ENCODE measurements at places on chromosomes 7 and 10. TPM values are rescaled to one million over a fixed set of nuclear protein-coding genes. Genes with fewer than 3 reads are reported as not detected.

The MYO3A gene
- total RNA-seq: not detected

The GOLGA7B gene
- 5.5 TPM for total RNA-seq

The ERVW-1 gene
- 0.16 TPM for total RNA-seq

The ZNF22 gene
- 47.0 TPM for total RNA-seq

The PVRIG gene
- 81.5 TPM for total RNA-seq

The CLRN3 gene
- not detected for total RNA-seq

DNA sequence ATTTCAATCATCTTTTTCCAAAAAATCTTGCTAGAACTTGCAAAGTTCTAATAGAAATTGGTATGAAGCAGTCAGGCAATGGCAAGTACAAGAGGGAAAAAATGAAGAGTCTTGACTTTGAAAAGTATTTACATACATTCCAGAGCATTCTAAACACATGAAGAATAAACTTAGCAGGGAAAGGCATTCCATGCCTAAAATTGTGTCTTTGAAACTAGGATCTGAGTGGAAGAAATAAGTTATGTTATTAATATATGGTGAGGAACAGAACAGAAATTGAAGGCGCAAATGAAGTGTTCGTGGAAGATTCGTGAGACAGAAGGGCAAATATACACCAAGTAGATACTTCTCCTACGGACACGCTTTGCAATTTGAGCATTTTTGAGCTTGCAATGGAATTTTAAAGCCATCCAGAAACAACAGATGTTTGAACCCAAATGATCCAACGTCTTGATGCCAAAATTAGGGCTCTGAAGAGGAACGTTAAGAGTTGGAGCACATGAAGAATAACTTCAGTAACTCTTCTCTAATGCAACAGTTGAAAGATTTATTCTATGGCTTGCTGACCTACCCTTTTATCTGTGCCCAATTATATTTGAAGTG, 40.6 kb upstream of the SEPTIN7 start:
- H3K36me3 ChIP-seq: no peaks in the 10 kb centered on the region
- H3K27ac ChIP-seq: no peak overlapping the region
- no peak overlapping the region for H3K4me3 ChIP-seq
- no peaks in the 10 kb centered on the region for H3K27me3 ChIP-seq
- DNase-seq: no peak

- no peak overlapping the region for H3K27ac ChIP-seq
- H3K4me1 ChIP-seq: no peaks in the 10 kb centered on the region
- H3K4me3 ChIP-seq: no peak overlapping the region
Observed at GRCh38 chr7:46290374-46291049, 369.4 kb upstream of the IGFBP3 start.

DNA sequence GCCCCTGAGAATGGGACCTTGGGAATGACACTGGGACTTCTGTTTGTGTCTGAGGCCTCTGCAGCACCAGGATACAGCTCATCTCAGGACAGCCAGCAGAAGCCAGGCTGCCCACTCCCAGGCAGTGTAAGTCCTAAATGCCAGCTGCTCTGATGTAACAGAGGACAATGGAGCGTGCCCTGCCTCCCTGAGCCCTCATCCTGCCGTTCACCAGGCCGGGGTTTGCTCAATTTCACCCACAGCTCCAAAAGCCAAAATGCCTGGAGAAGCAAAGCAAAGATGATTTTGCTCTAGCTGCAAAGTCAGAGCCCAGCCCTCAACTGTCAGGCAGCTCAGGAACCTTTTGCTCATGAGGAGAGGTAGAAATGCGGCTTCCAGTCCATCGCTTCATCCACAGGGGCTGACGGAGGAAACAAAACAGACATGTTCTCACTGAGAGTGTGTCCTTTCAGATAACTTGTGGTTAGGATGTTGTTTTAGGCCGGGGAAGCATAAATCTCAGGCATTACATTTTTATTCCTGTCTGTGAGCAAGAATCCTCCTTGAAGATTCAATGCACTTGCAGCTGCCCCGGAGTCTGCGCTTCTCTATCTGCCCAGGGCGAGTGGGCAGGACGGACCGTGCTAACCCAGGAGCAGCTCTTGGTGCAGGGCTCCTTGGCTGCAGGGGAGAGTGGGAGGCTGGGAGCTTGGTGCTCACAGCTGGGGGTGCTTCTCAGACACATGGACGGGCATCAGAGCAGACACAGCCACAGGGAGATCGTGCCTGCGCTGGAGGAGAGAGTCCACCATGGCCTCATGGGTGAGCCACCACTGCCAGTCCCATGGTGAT, 83.2 kb upstream of the CHST15 start:
- peaks cover 4% of the 10 kb centered on the region for H3K27me3 ChIP-seq
- H3K4me1 ChIP-seq: peaks cover 10% of the 10 kb centered on the region

GRCh38 chr10:117001144-117001543, 3.8 kb downstream of the SHTN1 start:
- no peak overlapping the region for H3K27ac ChIP-seq
- no peak overlapping the region for H3K4me3 ChIP-seq
- H3K36me3 ChIP-seq: no peaks in the 10 kb centered on the region
- no peak for DNase-seq

GRCh38 chr10:103456074-103456660, 2.5 kb downstream of the CALHM1 start:
- H3K4me3 ChIP-seq: no peak overlapping the region
- H3K27me3 ChIP-seq: no peaks in the 10 kb centered on the region
- no peak overlapping the region for H3K27ac ChIP-seq
- no peaks in the 10 kb centered on the region for H3K36me3 ChIP-seq
- DNase-seq: no peak
- peaks cover 25% of the 10 kb centered on the region for H3K4me1 ChIP-seq

DNA sequence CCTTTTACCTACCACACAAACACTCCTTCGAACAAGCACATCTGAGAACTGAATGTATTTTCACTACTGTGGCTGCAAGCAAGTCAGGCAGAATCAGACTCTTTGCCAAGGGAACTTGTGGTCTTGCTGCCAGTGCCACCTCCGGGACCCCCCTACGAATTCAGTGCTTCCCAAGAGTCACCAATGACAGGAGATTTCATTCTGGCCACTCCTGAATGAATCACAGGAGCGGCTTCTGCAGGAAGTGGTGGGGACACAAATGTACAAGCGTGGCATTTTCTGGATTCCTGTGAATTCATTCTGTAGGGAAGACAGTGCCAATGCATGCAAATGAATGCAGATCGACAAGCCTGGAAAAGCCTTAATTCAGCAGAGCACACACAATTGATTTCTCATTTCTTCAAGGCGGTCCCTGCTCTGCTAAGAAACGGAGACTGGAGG, 161.2 kb downstream of the CAMK1D start:
- H3K27ac ChIP-seq: peak overlapping the region; percentile 1
- no peaks in the 10 kb centered on the region for H3K27me3 ChIP-seq
- H3K4me3 ChIP-seq: peak overlapping the region; percentile 20
- DNase-seq: no peak
- no peaks in the 10 kb centered on the region for H3K36me3 ChIP-seq

- no peaks in the 10 kb centered on the region for H3K4me1 ChIP-seq
- no peak overlapping the region for H3K27ac ChIP-seq
- DNase-seq: no peak
- H3K36me3 ChIP-seq: no peaks in the 10 kb centered on the region
- no peak overlapping the region for H3K4me3 ChIP-seq
Observed at GRCh38 chr10:112802411-112803022, 147.5 kb upstream of the TCF7L2 start.

- peaks cover 9% of the 10 kb centered on the region for H3K36me3 ChIP-seq
- H3K4me1 ChIP-seq: peaks cover 26% of the 10 kb centered on the region
- peak overlapping the region; percentile 31 for H3K27ac ChIP-seq
Observed at GRCh38 chr7:26186364-26187311, 13.9 kb downstream of the HNRNPA2B1 start.

GRCh38 chr7:22849662-22850061, 27.0 kb upstream of the TOMM7 start:
- H3K4me1 ChIP-seq: peaks cover 9% of the 10 kb centered on the region
- H3K4me3 ChIP-seq: no peak overlapping the region
- H3K27me3 ChIP-seq: no peaks in the 10 kb centered on the region
- no peaks in the 10 kb centered on the region for H3K36me3 ChIP-seq
- no peak overlapping the region for H3K27ac ChIP-seq

GRCh38 chr7:30918676-30919075, 7.0 kb downstream of the AQP1 start:
- DNase-seq: no peak
- H3K4me1 ChIP-seq: no peaks in the 10 kb centered on the region
- H3K27me3 ChIP-seq: no peaks in the 10 kb centered on the region
- H3K27ac ChIP-seq: no peak overlapping the region
- H3K4me3 ChIP-seq: no peak overlapping the region
- no peaks in the 10 kb centered on the region for H3K36me3 ChIP-seq

DNA sequence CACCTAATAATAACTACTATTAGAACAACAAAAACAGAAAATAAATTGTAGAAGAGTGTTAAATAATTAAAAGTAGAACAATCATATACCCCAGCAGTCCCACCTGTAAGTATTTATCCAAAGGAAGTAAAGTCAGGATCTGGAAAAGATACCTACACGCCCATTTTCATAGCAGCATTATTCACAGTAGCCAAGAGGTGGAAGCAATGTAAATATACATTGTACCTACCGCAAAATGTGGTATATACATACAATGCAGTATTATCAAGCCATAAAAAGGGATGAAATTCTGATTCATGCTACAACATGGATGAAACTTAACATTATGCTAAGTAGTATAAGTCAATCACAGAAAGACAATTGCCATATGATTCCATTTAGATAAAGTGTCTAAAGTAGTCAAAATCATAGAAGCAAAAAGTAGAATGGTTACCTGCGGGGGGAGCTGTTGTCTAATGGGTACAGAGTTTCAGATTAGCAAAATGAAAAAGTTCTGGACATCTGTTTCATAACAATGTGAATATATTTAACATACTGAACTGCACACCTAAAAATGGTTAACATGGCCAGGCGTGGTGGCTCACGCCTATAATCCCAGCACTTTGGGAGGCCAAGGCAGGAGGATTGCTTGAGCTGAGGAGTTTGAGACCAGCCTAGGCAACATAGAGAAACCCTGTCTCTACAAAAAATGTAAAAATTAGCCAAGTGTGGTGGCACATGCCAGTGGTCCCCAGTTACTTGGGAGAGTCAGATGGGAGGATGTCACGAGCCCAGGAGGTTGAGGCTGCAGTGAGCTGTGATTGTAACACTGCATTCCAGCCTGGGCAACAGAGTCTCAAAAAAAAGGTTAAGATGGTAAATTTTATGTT, 6.0 kb upstream of the TMED4 start:
- peaks cover 6% of the 10 kb centered on the region for H3K4me1 ChIP-seq
- no peak overlapping the region for H3K4me3 ChIP-seq
- DNase-seq: peak; percentile 59
- no peak overlapping the region for H3K27ac ChIP-seq

DNA sequence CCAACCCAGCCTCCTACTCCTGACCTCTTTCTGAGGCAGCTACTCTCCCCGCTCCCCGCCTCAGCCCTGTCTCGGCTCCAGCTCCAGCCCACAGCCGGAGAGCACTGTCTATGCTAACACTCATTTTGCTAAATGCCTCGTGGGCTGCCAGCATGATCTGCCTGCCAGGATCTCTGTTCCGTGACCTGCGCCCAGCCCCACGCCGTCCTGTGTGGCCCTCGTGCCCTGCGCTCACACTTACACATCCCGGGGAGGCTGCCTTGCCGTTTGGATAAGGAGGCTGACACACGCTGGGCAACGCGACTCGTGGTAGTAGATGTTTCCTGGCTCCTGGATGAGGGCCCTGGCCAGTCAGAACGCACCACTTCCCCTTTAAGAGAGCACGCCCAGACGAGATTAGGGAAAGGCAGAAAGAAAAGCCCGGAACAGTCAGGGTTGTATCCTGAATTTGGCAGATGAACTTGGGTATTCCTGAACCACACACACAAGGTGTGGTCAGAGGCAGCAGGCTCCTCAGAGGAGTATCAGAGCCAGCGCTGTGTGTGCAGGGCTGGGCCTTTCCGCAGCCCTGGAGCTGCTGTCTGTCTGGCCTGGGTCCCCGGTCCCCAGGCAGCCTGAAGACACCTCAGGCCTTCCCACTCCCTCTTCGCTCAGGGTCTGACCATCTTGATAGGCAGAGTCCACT, 97.7 kb upstream of the EFCAB10 start:
- no peak for DNase-seq
- no peaks in the 10 kb centered on the region for H3K27me3 ChIP-seq
- peak overlapping the region; percentile 75 for H3K4me3 ChIP-seq
- peaks cover 61% of the 10 kb centered on the region for H3K4me1 ChIP-seq
- peak overlapping the region; percentile 90 for H3K27ac ChIP-seq

GRCh38 chr7:29193316-29194205, 1.0 kb upstream of the CHN2 start:
- no peaks in the 10 kb centered on the region for H3K36me3 ChIP-seq
- H3K27me3 ChIP-seq: peaks cover 17% of the 10 kb centered on the region
- peak overlapping the region; percentile 67 for H3K4me3 ChIP-seq
- no peak for DNase-seq

- H3K27ac ChIP-seq: no peak overlapping the region
- H3K4me1 ChIP-seq: no peaks in the 10 kb centered on the region
- peaks cover 4% of the 10 kb centered on the region for H3K27me3 ChIP-seq
Observed at GRCh38 chr7:80823057-80823456, 95.8 kb downstream of the SEMA3C start.

- H3K27me3 ChIP-seq: no peaks in the 10 kb centered on the region
- no peak overlapping the region for H3K4me3 ChIP-seq
- no peak overlapping the region for H3K27ac ChIP-seq
- no peaks in the 10 kb centered on the region for H3K4me1 ChIP-seq
- DNase-seq: no peak
Observed at GRCh38 chr7:85821926-85822325, 635.1 kb upstream of the SEMA3D start.

DNA sequence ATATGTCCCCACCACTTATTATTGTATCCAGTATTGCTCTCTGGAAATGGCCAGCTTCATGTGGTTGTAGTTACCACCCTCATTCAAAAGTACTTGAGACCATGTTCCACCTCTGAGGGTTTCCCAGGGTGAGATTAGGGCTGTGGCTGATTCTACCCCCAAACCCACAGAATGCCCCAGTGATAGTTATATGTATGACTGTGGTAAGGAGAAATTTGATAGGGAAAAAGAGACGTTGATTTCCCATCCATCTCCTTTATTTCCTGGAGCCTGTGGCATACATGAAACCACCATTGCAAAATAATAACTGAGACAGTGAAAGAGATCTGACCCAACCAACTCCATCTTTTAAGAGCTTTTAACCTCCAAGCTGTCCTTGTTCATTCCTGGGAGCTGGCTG, 25.2 kb downstream of the ARL5B start:
- peaks cover 16% of the 10 kb centered on the region for H3K4me1 ChIP-seq
- peaks cover 2% of the 10 kb centered on the region for H3K27me3 ChIP-seq
- no peak overlapping the region for H3K27ac ChIP-seq
- peaks cover 3% of the 10 kb centered on the region for H3K36me3 ChIP-seq
- DNase-seq: no peak

DNA sequence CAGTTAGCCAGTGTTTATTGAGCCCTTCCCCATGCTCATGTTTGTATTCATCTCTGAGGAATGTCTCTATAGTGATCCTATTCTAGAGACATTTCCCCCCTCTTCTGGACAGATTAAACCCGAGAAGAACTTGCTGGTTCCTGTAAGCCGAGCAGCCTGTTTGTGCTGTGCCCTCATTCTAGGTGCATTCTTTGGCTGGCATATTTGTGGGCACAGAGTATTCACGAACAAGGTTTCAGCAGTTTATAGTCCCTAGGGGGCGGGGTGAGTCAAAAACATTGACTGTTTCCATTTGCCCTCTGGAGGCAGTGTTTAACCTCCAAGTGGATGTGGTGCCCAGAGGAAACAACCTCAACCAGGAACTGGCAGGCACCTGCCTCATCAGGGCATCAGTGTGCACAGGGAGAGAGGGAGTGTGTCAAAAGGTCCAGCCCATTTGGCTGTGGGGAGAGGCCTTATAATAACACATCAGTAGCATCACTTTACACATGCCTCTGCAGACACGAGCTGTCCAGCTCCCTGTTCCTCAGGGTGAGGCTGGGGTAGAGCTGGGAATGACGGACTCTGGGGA, 273.3 kb upstream of the LRGUK start:
- no peaks in the 10 kb centered on the region for H3K36me3 ChIP-seq
- H3K4me3 ChIP-seq: no peak overlapping the region
- no peaks in the 10 kb centered on the region for H3K27me3 ChIP-seq

GRCh38 chr10:68526634-68527307, 552 bp downstream of the SLC25A16 start:
- H3K4me1 ChIP-seq: peaks cover 19% of the 10 kb centered on the region
- peak overlapping the region; percentile 94 for H3K4me3 ChIP-seq
- H3K27ac ChIP-seq: peak overlapping the region; percentile 98
